HFFc6 (cell line): ENCODE measurements at places on chromosomes 1 and 21. TPM values are rescaled to one million over a fixed set of nuclear protein-coding genes. Genes with fewer than 3 reads are reported as not detected.

The AUNIP gene
- 1.7 to 3.6 TPM (median 3.3 TPM) in 3 replicates for total RNA-seq

The PDZK1 gene
- 0.83 and 1.1 TPM in 2 replicates for total RNA-seq

The TMEM82 gene
- not detected in 3 replicates for total RNA-seq

The EFNA1 gene
- not detected in 2 replicates for total RNA-seq

The THEM5 gene
- total RNA-seq: not detected in 3 replicates

The ARTN gene
- 0.22 to 0.24 TPM (median 0.24 TPM) in 3 replicates for total RNA-seq

GRCh38 chr21:20617130-20617529 lies 381.1 kb upstream of the NCAM2 start:
- peaks cover 8% of the 10 kb centered on the region; the same call in 1 of the 2 replicates for H3K36me3 ChIP-seq
- H3K4me1 ChIP-seq: no peaks in the 10 kb centered on the region
- no peak for DNase-seq
- no peak overlapping the region for H3K27ac ChIP-seq
- H3K27me3 ChIP-seq: no peaks in the 10 kb centered on the region

GRCh38 chr1:6123083-6123482 lies 57.0 kb downstream of the CHD5 start:
- H3K4me1 ChIP-seq: peaks cover 8% of the 10 kb centered on the region
- H3K4me3 ChIP-seq: no peak overlapping the region
- no peak for DNase-seq
- H3K27me3 ChIP-seq: peaks cover 15% of the 10 kb centered on the region
- no peak overlapping the region for H3K27ac ChIP-seq

GRCh38 chr1:11198257-11198656 lies 9.1 kb downstream of the ANGPTL7 start:
- H3K4me1 ChIP-seq: peaks cover 6% of the 10 kb centered on the region
- peaks cover 2% of the 10 kb centered on the region; the same call in 1 of the 2 replicates for H3K27me3 ChIP-seq
- H3K27ac ChIP-seq: no peak overlapping the region
- DNase-seq: no peak

DNA sequence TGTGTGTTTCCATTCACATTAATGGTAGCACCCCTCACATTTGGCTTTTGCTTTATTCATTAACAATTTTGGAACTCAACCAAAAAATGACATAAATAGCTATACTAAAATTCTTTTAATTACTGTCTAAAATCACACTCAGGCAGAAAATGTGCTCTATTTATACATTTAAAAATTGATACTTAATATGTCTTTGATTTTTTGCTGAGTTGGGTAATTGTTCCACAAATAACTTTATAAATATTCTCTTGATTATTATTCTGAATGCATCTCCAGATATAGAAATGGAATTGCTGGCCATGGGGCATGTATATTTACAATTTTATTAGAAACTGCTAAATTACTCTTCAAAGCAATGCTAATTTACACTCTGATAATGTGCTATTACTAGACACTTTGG lies 658.7 kb upstream of the CHRM3 start:
- no peaks in the 10 kb centered on the region for H3K27me3 ChIP-seq
- H3K4me1 ChIP-seq: peaks cover 41% of the 10 kb centered on the region; the same call in 1 of the 2 replicates
- no peak overlapping the region for H3K4me3 ChIP-seq
- H3K36me3 ChIP-seq: no peaks in the 10 kb centered on the region; the same call in 1 of the 2 replicates
- H3K27ac ChIP-seq: no peak overlapping the region

- no peaks in the 10 kb centered on the region for H3K4me1 ChIP-seq
- H3K4me3 ChIP-seq: no peak overlapping the region
- H3K27me3 ChIP-seq: no peaks in the 10 kb centered on the region
- DNase-seq: no peak
- no peaks in the 10 kb centered on the region for H3K36me3 ChIP-seq
Observed at GRCh38 chr1:222095606-222096475, 354.0 kb upstream of the DUSP10 start.

DNA sequence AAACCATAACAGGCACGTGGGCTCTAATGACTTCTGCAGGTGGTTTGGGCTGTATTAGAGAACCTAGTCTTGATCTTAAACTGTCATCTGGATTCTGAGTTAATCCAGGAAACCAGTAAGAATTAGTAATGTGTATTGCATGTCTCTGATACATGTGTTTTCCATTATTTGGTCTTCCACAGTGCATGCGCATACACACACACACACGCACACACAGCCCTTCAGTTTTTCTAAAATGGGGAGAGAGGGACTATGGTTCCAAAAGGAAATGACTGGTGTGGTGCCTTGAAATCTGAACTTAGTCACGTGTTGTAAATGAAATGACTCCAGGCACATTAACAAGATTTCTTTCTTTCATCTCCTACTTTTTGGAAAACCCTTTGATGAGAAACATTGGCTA lies 67.6 kb downstream of the OLFML2B start:
- peak overlapping the region; percentile 52 for H3K4me3 ChIP-seq
- peaks cover 14% of the 10 kb centered on the region for H3K36me3 ChIP-seq
- peaks cover 2% of the 10 kb centered on the region; the same call in 1 of the 2 replicates for H3K27me3 ChIP-seq
- peaks cover 81% of the 10 kb centered on the region for H3K4me1 ChIP-seq
- H3K27ac ChIP-seq: peak overlapping the region; percentile 88

GRCh38 chr1:167059045-167059808 lies 30.9 kb downstream of the GPA33 start:
- peaks cover 13% of the 10 kb centered on the region for H3K4me1 ChIP-seq
- no peak overlapping the region for H3K27ac ChIP-seq
- H3K36me3 ChIP-seq: no peaks in the 10 kb centered on the region
- H3K27me3 ChIP-seq: peaks cover 16% of the 10 kb centered on the region
- DNase-seq: peak; percentile 32

DNA sequence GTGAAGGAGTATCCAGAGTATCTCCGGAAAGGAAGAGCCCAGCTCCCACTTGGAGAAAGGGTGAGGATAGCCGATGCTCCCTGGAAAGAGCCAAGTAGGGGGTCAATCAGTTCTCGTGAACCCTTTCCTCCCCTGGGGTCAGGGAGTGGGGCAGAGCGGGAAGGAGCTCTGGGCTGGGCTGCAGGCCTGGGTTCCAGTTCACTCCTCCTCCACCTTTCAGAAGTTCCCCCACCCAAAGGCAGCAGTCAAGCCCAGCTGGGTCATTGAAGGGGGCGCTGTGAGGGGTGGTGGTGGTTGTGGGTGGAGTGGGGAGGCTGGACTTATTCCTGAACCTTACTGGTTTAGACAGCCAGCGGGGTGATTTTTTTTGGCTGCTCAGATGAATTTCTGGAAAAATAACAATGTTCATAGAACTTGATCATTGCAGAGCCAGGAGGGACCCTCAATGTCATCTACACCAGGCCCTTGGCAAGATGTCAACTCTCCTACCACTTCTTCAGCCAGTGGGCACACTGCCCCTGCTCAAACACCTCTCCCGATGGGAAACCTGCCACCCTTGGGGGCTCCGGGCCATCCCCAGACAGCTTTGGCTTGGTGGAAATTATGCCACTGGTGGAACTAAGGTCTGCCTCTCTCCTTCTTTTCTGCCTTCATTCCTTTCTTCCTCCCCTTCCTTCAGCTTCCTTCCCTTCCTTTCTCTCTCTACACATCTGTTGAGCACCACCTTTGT lies 235.8 kb downstream of the TRABD2B start:
- H3K4me1 ChIP-seq: no peaks in the 10 kb centered on the region
- peaks cover 18% of the 10 kb centered on the region for H3K27me3 ChIP-seq
- no peaks in the 10 kb centered on the region for H3K36me3 ChIP-seq
- no peak overlapping the region for H3K4me3 ChIP-seq

- DNase-seq: no peak
- H3K27me3 ChIP-seq: peaks cover 6% of the 10 kb centered on the region
- H3K4me1 ChIP-seq: no peaks in the 10 kb centered on the region
Observed at GRCh38 chr21:45506241-45506817, 35.9 kb downstream of the SLC19A1 start.

- no peak overlapping the region for H3K27ac ChIP-seq
- H3K4me1 ChIP-seq: no peaks in the 10 kb centered on the region; the same call in 1 of the 2 replicates
- H3K27me3 ChIP-seq: peaks cover 11% of the 10 kb centered on the region
- H3K4me3 ChIP-seq: no peak overlapping the region
Observed at GRCh38 chr21:45923146-45923545, 58.4 kb upstream of the COL6A1 start.

DNA sequence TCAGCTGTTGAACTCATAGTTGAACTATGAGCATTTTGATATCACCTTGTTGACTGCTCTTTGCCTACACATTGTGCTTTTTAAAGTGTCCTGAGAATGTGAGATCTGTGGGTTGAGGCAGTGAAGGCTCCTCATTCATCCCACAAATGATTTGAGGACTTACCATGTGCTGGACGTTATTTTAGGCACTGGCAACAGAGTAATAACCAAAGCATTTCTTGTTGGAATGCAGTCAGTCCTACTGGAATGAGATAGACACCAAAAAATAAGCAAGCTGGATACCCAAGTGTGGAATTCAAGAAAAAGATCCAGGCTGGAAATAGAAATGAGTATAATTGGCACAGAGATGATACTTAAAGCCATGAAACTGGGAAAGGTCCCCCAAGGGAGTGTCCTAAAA lies 73.4 kb downstream of the ZP4 start:
- peak overlapping the region; percentile 52 for H3K27ac ChIP-seq
- H3K36me3 ChIP-seq: no peaks in the 10 kb centered on the region
- peak; percentile 39 for DNase-seq
- peaks cover 47% of the 10 kb centered on the region for H3K4me1 ChIP-seq
- H3K27me3 ChIP-seq: peaks cover 2% of the 10 kb centered on the region; the same call in 1 of the 2 replicates

GRCh38 chr1:63126104-63126503 lies 196.3 kb upstream of the FOXD3 start:
- peaks cover 4% of the 10 kb centered on the region; the same call in 1 of the 2 replicates for H3K27me3 ChIP-seq
- H3K27ac ChIP-seq: no peak overlapping the region
- peaks cover 10% of the 10 kb centered on the region for H3K4me1 ChIP-seq
- no peak overlapping the region for H3K4me3 ChIP-seq
- no peaks in the 10 kb centered on the region for H3K36me3 ChIP-seq

- no peak for DNase-seq
- H3K27ac ChIP-seq: no peak overlapping the region
- peaks cover 12% of the 10 kb centered on the region for H3K4me1 ChIP-seq
- no peaks in the 10 kb centered on the region for H3K36me3 ChIP-seq
Observed at GRCh38 chr1:59927213-59927612, 640 bp upstream of the CYP2J2 start.

DNA sequence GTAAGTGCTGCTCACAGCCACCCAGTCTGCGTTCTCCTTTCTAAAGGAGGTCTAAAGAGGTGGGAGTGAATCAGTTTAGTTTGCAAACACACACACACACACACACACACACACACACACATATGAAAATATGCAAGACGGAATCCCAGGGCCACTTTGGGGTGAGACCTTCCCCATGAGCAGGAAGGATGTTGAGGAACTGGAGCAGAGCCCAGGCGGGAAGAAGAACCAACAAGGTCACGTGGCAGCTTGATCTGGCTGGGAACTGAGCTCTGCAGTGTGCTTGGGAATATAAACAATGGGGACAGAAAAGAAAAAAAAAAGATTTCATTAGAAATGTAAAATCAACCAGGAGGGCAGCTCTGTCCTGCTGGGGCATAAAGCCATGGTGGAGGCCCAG lies 32.6 kb downstream of the OR2G3 start:
- no peak overlapping the region for H3K4me3 ChIP-seq
- H3K36me3 ChIP-seq: peaks cover 9% of the 10 kb centered on the region; the same call in 1 of the 2 replicates
- no peak overlapping the region for H3K27ac ChIP-seq
- DNase-seq: no peak
- H3K27me3 ChIP-seq: no peaks in the 10 kb centered on the region; the same call in 1 of the 2 replicates
- peaks cover 12% of the 10 kb centered on the region; the same call in 1 of the 2 replicates for H3K4me1 ChIP-seq

DNA sequence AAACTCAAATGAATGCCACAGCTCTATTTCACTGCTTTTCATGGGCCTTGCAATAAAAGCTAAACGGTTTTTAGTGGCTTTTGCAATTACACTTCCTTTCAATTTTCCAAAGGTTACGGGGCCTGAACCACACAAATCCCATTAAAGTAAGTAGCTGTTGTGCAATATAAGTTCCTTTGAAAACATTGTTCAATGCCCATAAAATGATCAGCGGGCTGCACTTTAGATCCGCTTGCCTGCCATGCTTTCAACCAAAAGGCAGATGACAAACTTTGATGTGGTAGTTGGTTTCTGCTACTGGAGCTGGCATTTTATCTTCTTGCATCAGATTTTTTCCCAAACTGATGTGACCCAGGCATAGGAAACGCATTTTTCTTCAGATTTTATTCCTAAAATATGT lies 50.2 kb downstream of the PRRX1 start:
- H3K4me1 ChIP-seq: peaks cover 96% of the 10 kb centered on the region
- peaks cover 80% of the 10 kb centered on the region for H3K36me3 ChIP-seq
- H3K27me3 ChIP-seq: no peaks in the 10 kb centered on the region
- H3K27ac ChIP-seq: peak overlapping the region; percentile 46
- H3K4me3 ChIP-seq: no peak overlapping the region

DNA sequence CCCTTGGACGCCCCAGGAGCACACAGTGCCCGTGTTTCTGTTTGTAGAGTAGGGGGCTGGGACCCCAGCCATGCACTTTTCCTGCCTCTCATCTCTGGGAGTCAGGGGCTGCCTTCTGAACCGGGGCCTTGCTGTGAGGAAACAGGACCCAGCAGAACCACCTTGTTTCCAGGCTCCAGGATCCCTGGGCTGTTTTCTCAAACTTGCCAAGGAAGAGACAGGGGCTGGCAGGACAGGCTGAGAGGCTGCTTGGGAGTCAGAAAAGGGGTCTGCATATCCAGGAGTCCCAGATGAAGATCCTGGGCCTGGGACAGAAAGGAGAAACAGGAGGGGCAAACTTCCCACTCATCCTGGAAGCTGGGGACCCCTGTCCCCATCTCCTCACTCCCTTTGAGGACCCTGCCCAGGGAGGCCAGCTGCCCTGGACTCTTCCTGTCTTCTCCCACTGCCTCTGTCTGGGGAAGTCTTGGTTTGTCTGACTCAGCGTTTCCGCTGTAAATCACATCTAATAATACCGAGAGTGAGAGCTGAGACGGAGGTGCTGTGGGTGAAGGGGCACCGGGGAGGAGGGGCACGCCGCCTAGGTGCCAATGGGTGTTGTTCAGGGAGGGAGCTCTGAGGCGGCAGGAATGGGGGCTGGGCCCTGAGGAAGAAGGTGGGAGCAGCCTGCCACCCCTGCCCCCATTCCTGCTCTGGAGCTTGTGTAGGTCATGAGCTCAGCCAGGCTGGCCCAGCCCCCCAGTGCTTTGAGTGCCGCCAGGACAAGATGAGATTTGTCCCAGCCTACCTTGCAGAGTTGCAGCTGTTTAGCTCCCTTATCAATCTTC lies 16.7 kb downstream of the POU3F1 start:
- no peaks in the 10 kb centered on the region for H3K36me3 ChIP-seq
- peaks cover 42% of the 10 kb centered on the region for H3K4me1 ChIP-seq
- DNase-seq: peak; percentile 67

- no peak overlapping the region for H3K4me3 ChIP-seq
- no peak overlapping the region for H3K27ac ChIP-seq
- H3K27me3 ChIP-seq: no peaks in the 10 kb centered on the region
- H3K4me1 ChIP-seq: peaks cover 20% of the 10 kb centered on the region
- peaks cover 69% of the 10 kb centered on the region for H3K36me3 ChIP-seq
Observed at GRCh38 chr1:12384836-12385456, 155.1 kb downstream of the VPS13D start.

- no peak overlapping the region for H3K27ac ChIP-seq
- no peaks in the 10 kb centered on the region for H3K4me1 ChIP-seq
- H3K4me3 ChIP-seq: no peak overlapping the region
Observed at GRCh38 chr1:18556364-18556763, 74.3 kb upstream of the PAX7 start.

GRCh38 chr1:94805912-94806311 lies 14.2 kb upstream of the SLC44A3 start:
- peak overlapping the region; percentile 85 for H3K4me3 ChIP-seq
- 0 out of 2 replicates have a peak overlapping the region, but pooled peaks have one; percentile 19 for H3K27ac ChIP-seq
- peak; percentile 46 for DNase-seq
- 0 out of 2 replicates have a peak, but pooled peaks cover 3% of the 10 kb centered on the region for H3K27me3 ChIP-seq
